ENCODE measurements at places on chromosomes 5 and 9.

GRCh38 chr5:164563370-164563769, 1058.0 kb downstream of the MAT2B start:
- DNase-seq = no peak

- no peak for DNase-seq
Measured at GRCh38 chr9:88478246-88478645, 56.7 kb upstream of the NXNL2 start.

- DNase-seq = no peak
Measured at GRCh38 chr5:55866934-55867333, 15.8 kb downstream of the IL31RA start.

DNA sequence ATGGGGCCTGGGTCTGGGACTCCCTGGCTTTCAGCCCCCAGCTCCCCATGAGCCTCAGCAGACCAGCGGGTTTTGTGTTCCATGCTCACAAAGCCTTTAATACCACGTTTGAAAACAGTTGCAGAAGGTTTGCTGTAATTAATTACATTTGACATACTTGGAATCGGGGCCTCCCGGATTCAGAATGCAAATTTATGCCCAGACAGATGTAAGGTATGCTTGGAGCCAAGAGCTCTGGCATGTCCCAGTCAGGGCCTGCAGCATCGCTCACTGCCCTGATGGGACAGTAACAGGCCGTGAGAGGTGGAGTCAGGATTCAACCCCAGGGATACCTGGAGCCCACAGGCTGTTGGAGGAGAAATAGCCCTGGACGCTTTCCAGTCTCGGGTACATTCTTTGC, 12.2 kb downstream of the ZNF618 start:
- DNase-seq = no peak

GRCh38 chr9:122294531-122294930, 29.8 kb downstream of the MRRF start:
- no peak for DNase-seq

GRCh38 chr9:131608493-131609037, 63.2 kb downstream of the PRRT1B start:
- DNase-seq = no peak

- DNase-seq = no peak
Measured at GRCh38 chr9:34521406-34522045, 1.3 kb downstream of the ENHO start.

GRCh38 chr9:21683484-21684175, 118.8 kb upstream of the MTAP start:
- DNase-seq = no peak

GRCh38 chr5:157390551-157391297, 69.3 kb upstream of the NIPAL4 start:
- no peak for DNase-seq

GRCh38 chr5:91885291-91886265, 502.5 kb upstream of the ARRDC3 start:
- no peak for DNase-seq

GRCh38 chr9:125522328-125522725, 184.7 kb downstream of the MAPKAP1 start:
- no peak for DNase-seq

- no peak for DNase-seq
Measured at GRCh38 chr5:141326088-141326854, 4.0 kb upstream of the PCDHGA1 start.

GRCh38 chr5:142437563-142437962, 112.7 kb upstream of the SPRY4 start:
- DNase-seq = no peak

DNA sequence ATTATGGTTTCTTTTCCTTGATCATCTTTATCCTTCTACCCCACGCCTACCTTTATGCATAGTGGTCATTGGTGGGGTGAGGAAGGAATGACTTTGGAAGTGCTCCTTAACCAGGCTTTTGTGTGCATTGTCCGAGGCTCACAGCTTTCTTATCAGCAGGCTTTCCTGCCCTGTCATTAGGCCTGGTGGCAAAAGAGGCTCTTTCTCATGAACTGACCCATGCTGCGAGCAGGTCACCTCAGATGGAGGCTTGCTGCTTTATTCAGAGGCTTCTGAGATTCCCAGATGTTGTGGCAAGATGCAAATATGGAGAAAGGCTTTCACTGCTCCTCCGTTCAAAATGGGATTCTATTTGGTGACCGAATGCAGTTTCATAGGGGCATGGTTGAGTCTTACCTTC, 57.4 kb upstream of the DMRTA1 start:
- DNase-seq = no peak

Measured in NCI-H1436 (cell line).